Renal cortex interstitium (tissue), 15 donors: ENCODE measurements at places on chromosomes 7 and 10. TPM values are rescaled to one million over a fixed set of nuclear protein-coding genes. Genes with fewer than 3 reads are reported as not detected.

DNA sequence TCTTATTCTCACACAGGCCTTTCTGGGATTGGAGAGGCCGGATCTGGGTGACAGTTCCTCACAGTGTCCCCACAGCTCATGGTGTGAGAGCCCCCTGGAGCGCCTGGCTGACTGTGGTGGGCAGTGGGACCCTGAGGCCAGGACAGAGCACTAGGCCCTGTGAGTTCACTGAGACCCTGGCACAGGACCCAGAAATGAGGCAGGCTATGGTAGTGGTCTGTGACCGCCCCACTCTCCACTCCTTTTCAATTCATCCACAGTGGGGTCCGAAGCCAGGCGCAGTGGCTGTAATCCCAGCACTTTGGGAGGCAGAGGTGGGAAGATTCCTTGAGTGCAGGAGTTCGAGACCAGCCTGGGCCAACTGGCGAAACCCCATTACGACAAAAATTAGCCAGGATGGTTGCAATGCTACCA lies 95.9 kb upstream of the TNRC18 start:
- no peak for DNase-seq

DNA sequence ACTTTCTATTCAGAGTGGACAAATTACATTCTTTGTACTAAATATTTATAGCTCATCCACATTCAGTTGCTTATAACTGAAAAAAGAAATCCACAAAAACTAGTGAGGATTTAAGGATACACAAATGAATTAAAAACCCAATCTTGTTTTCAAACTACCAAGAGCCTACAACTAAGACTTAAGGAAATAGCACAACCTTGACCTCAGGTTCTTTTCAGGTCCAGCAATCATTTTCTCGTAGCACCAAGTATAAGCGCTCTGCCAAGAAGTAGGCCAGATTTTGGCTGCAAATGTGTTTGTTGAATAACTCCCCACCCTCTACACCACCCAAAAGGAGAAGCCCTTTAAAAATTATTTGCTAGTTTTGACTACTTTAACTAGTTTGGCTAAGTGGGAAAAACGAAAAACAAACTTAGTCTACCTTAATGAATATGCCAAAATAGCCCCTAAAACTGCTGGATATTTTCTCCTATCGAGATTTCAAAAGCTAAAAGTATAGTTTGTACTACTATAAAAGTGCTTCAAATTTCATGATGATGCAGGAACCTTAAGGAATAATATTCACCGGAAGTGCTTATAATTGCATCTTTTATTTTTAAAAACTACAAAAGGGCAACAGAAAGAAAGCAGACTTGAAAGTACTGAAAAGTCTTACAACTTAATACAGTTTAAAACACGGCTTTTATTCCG lies 2.7 kb upstream of the KMT2E start:
- DNase-seq = no peak

- no peak for DNase-seq
These were observed 203.4 kb downstream of the SLC25A13 start for GRCh38 chr7:96118449-96119001.

DNA sequence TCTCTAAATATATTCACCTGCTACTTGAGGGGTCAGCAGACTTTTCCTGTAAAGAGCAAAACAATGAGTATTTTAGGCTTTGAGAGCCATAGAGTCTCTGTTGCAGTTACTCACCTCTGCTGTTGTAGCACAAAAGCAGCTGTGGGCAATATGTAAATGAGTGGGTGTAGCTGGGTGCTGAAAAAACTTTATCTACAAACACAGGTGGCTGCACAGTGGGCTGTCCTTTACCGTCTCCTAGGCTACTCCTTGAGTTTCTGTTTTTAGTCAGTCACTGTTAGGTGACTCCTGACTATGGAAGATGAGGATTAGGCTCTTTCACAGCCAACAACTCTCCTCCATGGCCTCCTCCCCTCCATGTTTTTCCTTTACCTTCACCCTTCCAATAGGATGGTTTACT lies 286.1 kb upstream of the C7orf33 start:
- no peak for DNase-seq

GRCh38 chr10:75407713-75408508 lies 6.3 kb upstream of the ZNF503 start:
- no peak for DNase-seq

DNA sequence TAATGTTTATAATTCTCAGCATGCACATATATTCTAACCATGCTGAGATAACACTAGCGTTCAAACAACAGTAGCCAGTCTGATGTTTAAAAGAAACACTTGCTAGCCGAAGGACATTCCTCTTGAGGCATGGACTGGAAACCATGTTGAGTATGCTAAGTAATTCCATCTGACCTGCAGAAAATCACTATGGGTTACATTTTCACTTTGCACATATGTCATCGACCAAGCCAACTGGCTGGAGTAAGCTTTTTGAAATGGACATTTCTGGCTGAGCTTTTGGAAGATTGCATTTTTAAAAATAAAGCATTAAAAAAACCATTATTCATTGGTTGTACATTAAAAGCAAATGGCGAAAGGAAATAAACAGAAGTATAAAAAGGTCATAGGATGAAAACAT lies 88.2 kb downstream of the BBS9 start:
- DNase-seq = no peak

GRCh38 chr10:71087622-71088021 lies 124.7 kb upstream of the UNC5B start:
- no peak for DNase-seq

- no peak for DNase-seq
These were observed 755 bp downstream of the FAM171A1 start for GRCh38 chr10:15370212-15370855.

GRCh38 chr10:11522821-11523245 lies 88.6 kb downstream of the USP6NL start:
- DNase-seq = no peak

- DNase-seq = no peak
These were observed 148.7 kb upstream of the RSU1 start for GRCh38 chr10:16965740-16966447.

- DNase-seq = no peak
These were observed 24.9 kb downstream of the PPP2R2D start for GRCh38 chr10:131925716-131926115.

DNA sequence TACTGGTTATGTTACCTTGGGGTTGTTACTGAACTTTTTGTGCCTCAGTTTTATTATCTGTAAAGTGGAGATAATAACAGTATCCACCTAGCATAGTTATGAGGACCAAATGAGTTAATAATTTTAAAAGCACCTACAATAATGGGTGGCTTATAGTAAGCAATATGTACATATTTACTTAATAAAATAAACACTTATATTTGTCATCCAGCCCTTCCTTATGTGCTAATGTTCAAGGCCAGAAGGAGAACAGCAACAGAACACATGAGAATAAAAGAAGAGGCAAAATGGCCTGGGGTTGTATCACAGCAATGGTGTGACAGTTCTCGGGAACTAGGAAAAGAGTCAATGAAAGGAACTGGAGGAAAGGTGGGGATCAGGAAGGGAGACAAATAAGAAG lies 255.4 kb upstream of the LRGUK start:
- no peak for DNase-seq

GRCh38 chr7:127874951-127875608 lies 156.2 kb downstream of the LRRC4 start:
- DNase-seq = no peak

DNA sequence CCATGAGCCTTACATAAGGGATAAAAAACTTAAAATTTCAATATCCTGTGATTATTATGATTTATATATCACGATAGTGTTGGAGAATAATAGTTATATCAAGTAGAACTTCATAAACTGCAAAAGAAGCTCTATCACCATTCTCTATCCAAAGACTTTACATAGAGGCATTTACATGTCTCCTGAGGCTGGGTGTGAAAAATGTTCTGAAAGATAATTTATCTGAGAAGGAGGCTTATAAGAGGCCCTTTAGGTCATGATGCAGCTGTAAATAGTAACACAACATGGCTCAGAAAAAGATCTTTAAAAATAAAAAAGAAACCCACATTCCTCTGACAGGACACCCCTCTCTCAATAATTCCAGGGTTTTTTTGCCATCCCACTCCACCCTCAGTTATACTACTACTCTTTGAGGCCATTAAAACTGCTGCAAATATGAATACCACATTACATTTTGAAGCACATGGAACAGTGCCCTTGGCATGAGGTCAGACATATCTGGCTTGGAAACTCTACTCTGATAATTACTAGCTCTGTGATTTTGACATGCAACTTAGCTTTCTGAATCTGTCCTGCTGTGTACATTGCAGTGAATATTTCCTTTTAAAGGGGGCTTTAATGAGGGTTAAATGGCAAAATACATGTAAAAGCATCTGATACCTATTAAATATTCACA lies 55.5 kb downstream of the SLC16A12 start:
- DNase-seq = no peak

GRCh38 chr10:27723436-27723835 lies 22.2 kb downstream of the MKX start:
- no peak for DNase-seq

DNA sequence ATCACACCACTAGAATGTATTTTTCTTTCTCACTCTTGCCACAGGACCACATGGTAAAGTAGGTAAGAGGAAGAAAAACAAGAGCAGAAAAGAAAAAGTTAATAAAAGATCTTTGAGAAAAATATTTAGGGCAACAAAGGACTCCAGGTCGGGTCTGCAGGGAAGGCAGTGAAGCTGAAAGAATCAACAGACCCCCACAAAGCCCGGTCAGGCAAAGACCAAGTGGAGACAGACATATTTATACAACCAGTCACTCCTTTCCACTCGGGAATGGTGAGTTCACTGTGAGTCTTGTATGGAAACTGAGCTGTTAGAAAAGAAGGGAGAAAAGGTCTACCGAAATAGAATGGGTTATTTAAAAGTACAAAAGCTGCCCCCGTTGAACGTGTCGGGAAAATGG lies 28.0 kb downstream of the RSU1 start:
- DNase-seq = no peak

GRCh38 chr10:18159557-18159956 lies 19.3 kb downstream of the CACNB2 start:
- DNase-seq = no peak

- no peak for DNase-seq
These were observed 273.6 kb upstream of the KLF6 start for GRCh38 chr10:4058514-4059029.

- no peak for DNase-seq
These were observed 264.7 kb upstream of the PPP2R2D start for GRCh38 chr10:131636116-131636515.

DNA sequence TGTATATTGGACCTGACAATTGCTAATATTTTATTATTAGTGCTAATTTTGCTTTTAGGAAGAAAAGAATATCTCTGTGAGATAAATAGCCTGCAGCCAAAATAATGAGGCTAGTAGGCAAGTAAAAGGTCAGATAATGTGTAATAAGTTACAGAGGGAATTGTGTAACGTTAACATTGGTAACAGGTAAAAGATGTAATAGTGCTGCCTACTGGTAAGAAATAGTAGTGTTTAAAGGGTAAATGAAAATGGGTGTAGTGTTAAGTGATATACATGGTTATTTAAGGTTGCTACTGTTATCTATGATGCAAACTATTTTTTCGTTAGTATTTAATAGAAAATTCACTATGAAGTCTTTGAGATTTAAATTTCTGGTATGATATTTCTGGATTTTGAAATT lies 9.2 kb upstream of the FOXP2 start:
- no peak for DNase-seq

- no peak for DNase-seq
These were observed 64.3 kb downstream of the ELAPOR2 start for GRCh38 chr7:86995052-86995725.

The RBM28 gene
- 55.6 TPM for polyA plus RNA-seq

The ZNF365 gene
- polyA plus RNA-seq = 0.46 TPM

The SYT15 gene
- polyA plus RNA-seq = 5.0 TPM

The POM121 gene
- polyA plus RNA-seq = 38.4 TPM

The LGI1 gene
- 6.5 TPM for polyA plus RNA-seq

The JCAD gene
- polyA plus RNA-seq = 29.6 TPM

The UBN2 gene
- polyA plus RNA-seq = 16.5 TPM

The WIPF3 gene
- polyA plus RNA-seq = 5.4 TPM

The CPXM2 gene
- polyA plus RNA-seq = 5.6 TPM

The CDNF gene
- 2.0 TPM for polyA plus RNA-seq

The ZNF32 gene
- 60.6 TPM for polyA plus RNA-seq

The IDI2 gene
- not detected for polyA plus RNA-seq

The MMD2 gene
- polyA plus RNA-seq = not detected

The LRRTM3 gene
- polyA plus RNA-seq = 6.2 TPM
